ENCODE measurements at places on chromosomes 5 and 9. TPM values are rescaled to one million over a fixed set of nuclear protein-coding genes. Genes with fewer than 3 reads are reported as not detected.

ODF2 gene
- polyA plus RNA-seq = 35.1 TPM

ALDH1A1 gene
- 0.06 TPM for polyA plus RNA-seq

IL4 gene
- not detected for polyA plus RNA-seq

MAMDC2 gene
- not detected for polyA plus RNA-seq

HBEGF gene
- 1.8 TPM for polyA plus RNA-seq

ADAMTS6 gene
- polyA plus RNA-seq = 4.1 TPM

ANGPTL2 gene
- polyA plus RNA-seq = not detected

PCDHGA5 gene
- 0.07 TPM for polyA plus RNA-seq

LRSAM1 gene
- 36.0 TPM for polyA plus RNA-seq

DEPDC1B gene
- polyA plus RNA-seq = 0.04 TPM

SLC36A3 gene
- not detected for polyA plus RNA-seq

CAVIN4 gene
- not detected for polyA plus RNA-seq

MYMK gene
- not detected for polyA plus RNA-seq

TDRD7 gene
- polyA plus RNA-seq = 15.2 TPM

PCDHA3 gene
- polyA plus RNA-seq = not detected

PCDHGC4 gene
- 0.14 TPM for polyA plus RNA-seq

GARIN3 gene
- polyA plus RNA-seq = not detected

PDZD2 gene
- polyA plus RNA-seq = not detected

TMEM174 gene
- not detected for polyA plus RNA-seq
